ENCODE measurements at places on chromosomes 12 and 14.

DNA sequence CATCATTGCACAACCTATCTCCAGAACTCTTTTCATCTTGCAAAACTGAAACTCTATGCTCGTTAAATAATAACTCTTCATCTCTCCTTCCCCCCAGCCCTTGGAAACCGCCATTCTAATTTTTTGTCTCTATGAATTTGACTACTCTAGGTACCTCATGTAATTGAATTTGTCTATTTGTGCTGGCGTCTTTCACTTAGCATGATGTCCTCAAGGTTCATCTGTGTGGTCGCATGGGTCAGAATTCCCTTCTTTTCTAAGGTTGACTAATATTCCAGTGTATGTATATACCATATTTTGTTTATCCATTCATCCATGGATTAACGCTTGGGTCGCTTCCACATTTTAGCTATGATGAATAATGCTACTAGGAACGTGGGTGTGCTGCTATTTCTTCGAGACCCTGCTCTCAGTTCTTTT lies 80.1 kb downstream of the PLXNC1 start:
- no peak for DNase-seq

DNA sequence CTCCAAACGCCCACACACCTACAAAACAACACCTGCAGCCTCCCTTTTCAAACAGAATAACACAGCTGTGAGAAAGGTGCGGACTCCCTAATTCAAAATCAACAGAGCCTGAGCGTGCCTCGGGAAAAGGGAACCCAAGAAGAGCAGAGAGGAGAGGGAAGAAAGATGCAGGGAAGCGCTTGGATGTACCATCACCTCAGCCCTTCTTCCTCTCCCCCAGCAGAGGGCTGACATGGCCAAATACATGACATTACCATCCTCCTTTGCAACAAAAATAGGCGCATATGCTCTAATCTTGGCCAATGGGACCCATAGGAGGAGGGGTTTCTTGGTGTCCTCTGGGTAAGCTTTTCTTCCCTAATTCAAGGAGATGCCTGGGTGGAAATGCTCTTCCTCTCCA lies 78.0 kb downstream of the CPSF2 start:
- no peak for DNase-seq

DNA sequence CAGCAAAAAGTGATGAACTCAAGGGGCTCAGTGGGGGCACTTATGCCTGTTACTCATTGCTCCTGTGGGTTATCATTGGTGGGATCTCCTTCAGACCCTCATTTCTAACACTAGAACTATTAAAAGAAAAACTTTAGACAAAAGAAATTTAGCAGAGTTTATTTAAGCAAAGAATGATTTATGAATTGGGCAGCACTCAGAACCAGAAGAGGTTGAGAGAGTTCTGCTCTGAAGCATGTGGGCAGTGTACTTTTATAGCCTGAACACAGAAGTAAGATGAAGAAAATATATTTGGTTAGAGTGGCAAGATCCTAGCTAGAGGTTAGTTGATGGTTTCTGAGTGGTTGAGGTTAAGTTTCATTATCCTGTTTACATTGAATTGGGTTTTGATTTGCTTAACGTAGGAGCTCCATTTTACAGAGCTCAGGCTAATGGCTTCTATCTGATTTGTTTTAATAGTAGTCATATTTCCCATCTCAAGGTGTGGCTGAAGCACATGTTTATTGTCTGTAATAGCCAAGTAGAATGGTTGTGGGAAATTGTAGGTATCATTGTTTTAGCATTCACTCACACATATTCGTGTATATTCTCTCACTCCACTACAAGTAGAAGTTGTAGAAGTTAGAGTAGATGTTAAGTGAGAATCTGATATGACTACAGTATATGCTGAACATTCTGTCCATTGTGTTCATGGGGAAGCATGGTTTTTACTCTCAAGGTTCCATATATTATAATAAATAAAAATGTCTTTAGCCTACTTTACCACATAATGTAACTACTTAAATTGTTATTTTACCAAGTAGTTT lies 27.6 kb downstream of the LEMD3 start:
- no peak for DNase-seq

DNA sequence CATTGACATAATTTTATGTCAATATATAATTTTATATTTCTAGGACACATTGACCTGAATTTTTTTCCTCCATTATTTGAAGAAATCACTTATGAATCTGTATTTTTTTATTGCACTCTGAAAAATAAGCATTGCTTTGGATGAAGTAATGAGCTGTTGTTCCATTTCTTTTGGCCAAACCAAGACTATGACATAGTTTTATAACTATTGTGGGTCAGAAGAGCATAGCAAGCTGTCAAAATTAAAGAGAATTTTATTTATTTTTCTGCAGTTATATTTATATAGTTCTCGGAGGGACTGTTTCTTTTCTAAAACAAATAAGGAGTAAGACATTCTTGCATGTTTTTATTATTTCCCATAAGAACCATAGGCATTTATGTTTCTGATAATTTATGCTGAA lies 8.5 kb downstream of the C12orf75 start:
- DNase-seq = no peak

DNA sequence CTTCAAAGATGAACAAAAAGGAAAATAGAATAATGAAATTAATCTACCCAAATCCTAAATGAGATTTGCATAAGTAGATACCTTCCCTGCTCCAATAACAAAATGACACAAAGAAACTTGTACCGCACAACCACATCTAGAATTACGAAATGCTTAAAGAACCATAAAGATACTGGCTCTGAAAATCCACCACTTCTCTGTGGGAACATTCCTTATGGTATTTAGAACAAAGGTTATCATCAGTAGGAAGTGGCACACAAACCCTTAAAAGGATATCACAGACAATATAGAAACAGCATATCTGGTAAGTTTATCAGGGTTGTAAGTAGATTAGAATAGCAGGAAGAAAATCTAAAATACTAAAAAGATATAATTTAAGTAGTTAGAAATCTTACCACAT lies 11.6 kb downstream of the IAPP start:
- no peak for DNase-seq

DNA sequence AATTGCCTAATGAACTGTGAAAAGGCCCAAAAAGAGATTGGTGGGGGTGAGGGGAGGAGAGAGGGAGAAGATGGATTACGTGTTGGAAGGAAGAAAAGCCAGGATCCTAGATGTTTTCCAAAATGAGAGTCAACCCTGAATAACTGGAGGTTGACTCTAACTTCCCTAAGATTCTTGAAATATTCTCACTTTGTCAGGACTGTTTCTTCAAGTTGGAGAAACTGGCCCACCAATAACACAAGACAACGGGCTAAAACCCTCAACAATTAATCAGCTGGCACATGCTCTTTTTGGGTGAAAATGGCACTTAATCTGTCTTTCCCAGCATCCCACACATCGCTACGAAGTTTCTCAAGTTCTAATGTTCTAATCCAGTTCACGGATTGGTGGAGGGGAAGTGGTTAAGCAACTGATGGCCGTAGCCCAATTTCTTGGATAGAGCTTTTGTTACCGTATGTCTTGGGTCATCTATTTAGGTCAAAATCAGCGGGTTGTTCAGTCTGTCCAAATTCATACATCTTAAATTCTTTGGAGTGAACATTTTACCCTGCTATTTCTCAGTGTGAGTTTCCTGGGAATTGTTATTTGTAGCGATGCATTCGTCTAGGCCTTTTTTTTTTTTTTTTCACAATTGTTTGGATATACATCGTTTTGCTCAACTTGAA lies 49.0 kb downstream of the GPHB5 start:
- DNase-seq = no peak

DNA sequence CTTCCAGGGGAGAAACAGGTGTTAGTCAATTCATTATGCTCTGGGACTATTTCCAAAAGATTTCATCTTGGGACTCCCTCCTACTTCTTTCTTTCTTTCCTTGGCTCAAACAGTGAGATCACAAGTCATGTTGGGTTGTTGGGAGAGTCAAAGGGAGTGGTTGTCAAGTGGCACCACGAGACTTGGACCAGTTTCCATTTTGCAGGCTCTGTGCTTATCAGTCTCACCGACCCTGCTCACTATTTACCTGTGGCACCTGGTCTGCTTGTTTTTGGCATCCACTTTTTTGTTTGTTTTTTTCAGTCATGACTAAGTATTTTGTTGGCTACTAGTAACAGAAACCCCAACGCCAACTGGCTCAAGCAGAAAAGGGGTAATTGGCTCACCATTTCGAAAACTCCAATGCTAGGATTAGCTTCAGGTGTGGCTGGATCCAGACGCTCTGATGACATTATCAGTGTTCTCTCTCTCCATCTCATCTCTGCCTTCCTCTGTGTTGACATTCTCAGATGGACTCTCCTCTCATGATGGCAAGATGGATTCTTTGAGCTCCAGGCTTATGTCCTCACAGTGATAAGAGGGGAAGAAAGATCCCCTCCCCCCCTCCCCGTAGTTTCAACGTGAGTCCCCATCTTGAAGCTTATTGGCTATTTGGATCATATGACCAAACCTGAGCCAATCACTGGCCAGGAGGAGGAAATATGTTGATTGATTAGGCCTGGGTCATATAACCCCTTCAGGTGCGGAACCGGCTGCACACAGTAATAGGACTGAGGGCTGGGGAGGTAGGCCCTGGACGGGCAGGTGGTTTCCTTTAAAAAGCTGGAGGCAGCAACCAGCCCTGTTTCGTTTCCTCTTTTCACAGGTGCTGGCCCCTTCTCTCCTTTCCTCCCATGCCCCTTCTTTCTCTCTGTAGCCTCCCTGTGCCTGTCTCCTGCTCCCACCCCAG lies 84.2 kb downstream of the AACS start:
- no peak for DNase-seq

- no peak for DNase-seq
These were observed 106.4 kb downstream of the PCNX1 start for GRCh38 chr14:71013551-71014192.

- DNase-seq = no peak
These were observed 33.3 kb upstream of the GPR68 start for GRCh38 chr14:91277546-91278382.

DNA sequence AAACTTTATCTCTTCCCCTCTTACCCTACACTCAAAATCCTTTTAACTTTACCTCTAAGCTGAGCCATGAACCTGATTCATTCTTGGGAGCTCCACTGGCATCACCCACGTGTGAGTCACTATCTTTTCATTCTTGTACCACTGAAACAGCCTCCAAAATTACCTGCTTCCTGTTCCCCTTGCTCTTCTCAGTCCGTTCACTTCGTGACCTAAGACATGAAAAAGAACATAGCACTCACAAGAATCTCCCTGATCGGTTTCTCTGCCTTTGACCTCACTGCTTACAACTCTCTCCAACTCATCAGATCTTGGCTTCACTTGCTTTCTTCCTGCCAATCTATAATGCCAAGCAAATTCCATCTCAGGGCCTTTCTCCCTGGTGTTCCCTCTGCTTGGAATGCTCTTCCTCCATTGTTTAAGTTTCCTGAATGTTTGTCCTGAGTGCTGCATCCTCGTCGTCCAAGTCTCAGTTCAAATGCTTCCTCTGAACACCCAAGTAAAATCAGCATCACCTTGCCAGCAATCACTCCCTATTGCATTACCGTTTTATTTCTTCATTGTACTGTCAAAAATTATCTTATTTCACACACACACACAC lies 9.2 kb downstream of the GLIPR1 start:
- DNase-seq = peak; percentile 79

GRCh38 chr14:21668377-21668776 lies 5.2 kb downstream of the OR4E1 start:
- peak; percentile 80 for DNase-seq

DNA sequence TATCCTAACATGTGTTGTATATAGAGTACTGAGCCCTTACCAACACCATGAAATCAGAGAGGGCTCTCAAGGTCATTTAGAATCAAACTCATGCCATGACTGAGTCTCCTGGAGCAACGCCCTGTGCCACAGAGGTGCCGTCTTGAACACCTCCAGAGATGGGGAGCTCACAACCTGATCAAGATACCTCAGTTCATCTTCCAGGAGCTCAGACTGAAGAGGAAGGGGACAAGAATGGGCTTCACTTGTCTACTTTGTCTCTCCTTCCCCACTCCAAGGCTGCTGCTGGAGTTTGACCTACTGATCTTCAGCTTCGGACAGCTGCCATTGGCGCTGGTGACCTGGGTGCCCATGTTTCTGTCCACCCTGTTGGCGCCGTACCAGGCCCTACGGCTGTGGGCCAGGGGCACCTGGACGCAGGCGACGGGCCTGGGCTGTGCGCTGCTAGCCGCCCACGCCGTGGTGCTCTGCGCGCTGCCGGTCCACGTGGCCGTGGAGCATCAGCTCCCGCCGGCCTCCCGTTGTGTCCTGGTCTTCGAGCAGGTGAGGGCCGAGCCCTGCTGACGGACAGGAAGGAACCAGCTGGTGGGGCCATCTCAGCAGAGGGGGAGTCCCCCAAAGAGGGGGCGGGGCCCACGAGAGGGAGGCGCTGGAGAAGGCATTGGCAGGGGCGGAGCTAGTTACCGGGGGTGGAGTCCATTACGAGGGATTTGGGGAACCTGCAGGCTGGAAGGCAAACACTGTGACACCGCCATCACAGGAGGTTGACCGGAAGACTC lies 12.0 kb downstream of the SOAT2 start:
- DNase-seq = no peak

- no peak for DNase-seq
These were observed 188.9 kb downstream of the CAND1 start for GRCh38 chr12:67457778-67458665.

DNA sequence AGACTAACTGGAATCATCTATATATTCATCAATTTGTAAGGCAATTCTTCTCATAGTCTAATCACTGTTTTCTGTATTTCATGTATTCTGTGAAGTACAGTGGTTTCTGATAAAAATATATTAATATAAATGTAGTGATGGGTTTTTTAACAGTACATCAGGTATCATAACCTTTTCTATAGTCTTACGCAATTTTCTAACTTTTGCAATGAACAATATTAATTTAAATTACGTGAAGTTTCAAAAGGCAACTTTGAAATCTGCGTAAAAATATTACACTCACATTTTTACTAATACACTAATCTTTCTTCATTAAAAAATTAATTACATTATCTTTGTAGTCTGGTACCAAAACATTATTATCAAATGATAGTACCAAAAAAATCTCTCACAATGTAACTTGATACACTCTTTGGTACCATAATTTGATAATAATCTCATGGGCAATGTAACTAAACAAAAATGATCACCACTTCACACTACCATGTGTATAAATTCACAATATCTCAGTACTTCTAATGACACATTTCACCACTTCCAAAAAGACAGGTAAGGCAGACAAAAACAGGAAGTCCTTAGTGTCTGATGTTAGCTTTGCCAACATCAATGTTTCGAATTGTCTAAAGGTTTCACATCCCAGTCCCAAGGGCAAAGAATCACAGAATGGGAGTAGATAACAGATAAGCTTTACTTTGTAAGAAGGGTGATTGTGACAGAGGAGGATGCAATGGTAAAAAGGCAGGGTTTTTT lies 8.7 kb downstream of the DNAI7 start:
- DNase-seq = no peak

GRCh38 chr14:31489691-31490090 lies 1.9 kb upstream of the GPR33 start:
- no peak for DNase-seq

GRCh38 chr12:3592856-3593625 lies 102.0 kb downstream of the PRMT8 start:
- DNase-seq = no peak

GRCh38 chr14:104559028-104559803 lies 20.3 kb upstream of the C14orf180 start:
- no peak for DNase-seq

Measured in EL (cell line).